ENCODE measurements at places on chromosomes 5 and 9.

GRCh38 chr5:115379622-115380344, 83.3 kb upstream of the CCDC112 start:
- DNase-seq: no peak

DNA sequence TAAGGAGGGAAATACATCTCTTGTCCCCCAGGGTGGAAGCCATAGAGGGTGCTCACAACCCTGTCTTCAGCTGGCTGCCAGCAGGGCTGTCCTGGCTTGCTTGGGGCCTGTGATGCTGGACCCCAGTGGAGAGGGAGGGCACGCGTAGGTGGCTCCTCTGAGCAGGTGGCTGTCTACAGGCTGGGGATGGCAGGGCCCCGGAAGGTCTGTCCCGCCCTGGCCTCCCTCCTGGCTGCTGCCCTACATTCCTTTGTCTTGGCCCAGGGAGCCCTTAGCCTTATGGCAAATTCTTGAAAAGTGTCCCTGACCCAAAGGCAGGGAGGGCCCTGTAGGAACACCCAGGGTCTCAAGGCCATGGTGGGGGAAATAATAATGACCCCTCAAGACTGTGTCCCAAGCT, 224.4 kb downstream of the HSPA4 start:
- DNase-seq: no peak

DNA sequence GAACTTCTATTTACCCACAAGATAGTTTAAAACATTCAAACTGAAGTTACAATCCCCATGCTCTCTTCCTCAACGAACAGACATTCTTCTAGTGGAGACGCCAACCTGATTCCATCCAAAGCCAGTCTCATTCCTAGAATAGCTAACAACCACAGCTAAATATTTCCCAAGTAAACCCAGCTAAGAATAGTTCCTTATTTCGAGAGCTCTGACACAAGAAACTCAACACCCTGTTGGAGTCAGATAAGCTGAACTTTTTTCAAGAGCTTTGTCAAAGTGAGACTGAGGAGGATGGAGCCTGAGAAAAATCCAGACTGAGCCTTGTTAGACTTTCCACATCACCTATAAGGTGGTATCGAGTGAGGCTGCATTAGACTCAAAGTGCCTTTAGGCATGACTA, 56.7 kb upstream of the RPS23 start:
- DNase-seq: no peak

DNA sequence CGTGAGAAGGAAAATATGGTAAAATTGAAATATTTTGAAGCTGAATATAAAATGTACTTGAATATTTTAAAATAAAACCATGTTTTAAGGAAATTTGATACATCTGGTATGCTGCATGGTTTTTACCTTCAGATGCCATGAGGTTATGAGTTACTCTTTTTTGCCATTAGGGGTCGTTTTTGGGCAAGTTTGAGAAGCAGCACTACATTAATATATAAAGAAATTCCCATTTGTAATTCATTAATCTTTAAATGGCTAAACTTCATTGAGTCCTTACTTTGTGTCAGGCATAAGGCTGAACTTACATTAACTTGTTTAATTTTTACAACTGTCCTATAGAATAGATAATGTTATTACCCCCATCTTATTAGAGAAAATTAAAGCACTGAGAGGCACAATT, 152.3 kb downstream of the KDM4C start:
- DNase-seq: no peak

- no peak for DNase-seq
These were observed 210.6 kb downstream of the CDH18 start for GRCh38 chr5:19777363-19777762.

- DNase-seq: no peak
These were observed 627.2 kb downstream of the CCDC171 start for GRCh38 chr9:16180091-16180490.

DNA sequence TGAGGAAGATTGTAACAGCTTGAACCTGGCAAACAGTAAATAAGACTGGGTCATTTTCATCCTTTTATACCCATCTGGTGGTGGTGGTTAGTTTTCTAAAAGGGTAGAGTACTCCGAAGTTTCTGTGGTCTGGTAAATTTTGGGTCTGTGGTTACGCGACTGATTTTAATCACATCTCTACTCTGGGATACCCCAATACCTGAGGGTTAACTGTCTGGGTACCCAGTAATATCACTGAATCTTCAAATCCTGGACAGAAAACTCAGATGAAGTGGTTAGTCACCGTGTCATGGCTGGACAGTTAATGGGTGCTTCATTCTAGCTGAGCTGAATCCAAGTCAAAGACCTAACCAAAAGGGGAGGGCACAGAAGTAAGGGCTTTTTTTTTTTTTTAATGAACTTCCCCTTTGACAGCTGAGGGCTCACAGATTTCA, 474.2 kb downstream of the GADD45G start:
- no peak for DNase-seq

DNA sequence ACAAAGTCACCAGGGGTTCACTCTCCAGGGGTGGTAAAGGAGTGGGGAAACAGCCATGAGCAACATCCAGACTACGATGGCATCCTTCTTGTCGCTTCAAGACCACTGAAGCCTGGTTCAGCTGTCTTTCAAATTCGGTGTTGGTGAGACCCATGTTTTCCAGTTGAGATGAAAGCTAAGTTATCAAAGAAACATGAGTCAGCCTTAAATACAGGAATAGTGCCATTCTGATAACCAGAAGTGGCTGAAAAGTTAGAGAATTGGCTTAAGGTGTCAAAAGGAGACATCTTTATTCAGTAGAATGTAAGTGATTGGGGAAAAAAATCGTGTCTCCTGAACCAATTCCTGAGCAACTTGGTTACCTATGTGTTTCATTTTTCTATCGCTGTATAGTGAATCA, 7.0 kb upstream of the CARD19 start:
- peak; percentile 6 for DNase-seq

- DNase-seq: no peak
These were observed 250.1 kb downstream of the PBX3 start for GRCh38 chr9:125997196-125997823.

GRCh38 chr5:133639850-133640528, 27.6 kb upstream of the FSTL4 start:
- no peak for DNase-seq

DNA sequence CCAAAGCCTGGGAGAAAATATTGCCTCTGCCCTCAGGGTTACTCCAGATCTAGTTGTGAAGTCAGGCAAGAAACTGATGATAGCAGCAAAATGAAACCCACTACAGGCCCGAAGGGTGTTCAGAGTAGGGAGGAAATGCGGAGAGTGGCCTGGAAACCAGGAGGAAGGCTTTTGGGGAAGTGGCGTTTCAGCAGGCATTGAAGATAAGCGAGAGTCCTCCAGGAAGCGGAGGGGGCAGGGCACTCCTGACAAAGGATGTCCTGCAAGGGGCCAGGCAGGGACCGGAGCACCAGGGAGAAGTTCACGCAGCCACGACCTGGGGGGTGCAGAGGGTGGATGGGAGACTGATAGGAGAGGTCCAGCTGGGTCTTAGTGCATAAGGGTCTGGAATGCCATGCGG, 7.8 kb upstream of the FOXI1 start:
- DNase-seq: no peak

- DNase-seq: no peak
These were observed 90.5 kb downstream of the DMXL1 start for GRCh38 chr5:119161430-119161829.

DNA sequence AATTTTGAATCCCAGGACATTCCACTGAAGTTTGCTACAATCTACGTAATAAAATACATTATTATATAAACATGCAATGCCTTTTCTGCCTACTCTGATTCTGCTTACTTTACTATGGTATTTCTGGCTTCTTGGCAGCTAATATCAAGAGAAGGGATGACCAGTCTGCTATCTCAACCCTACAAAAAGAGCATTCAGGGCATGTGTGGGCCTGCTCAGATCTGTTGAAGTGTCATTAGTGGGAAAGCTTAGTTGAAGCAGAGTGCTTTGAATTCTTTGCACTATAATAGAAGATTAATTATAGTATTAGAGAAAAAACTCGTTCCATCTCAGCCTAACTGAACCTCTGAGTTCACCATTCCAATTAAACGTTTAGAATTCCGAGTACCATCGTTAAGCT, 339.5 kb upstream of the ISL1 start:
- DNase-seq: no peak

DNA sequence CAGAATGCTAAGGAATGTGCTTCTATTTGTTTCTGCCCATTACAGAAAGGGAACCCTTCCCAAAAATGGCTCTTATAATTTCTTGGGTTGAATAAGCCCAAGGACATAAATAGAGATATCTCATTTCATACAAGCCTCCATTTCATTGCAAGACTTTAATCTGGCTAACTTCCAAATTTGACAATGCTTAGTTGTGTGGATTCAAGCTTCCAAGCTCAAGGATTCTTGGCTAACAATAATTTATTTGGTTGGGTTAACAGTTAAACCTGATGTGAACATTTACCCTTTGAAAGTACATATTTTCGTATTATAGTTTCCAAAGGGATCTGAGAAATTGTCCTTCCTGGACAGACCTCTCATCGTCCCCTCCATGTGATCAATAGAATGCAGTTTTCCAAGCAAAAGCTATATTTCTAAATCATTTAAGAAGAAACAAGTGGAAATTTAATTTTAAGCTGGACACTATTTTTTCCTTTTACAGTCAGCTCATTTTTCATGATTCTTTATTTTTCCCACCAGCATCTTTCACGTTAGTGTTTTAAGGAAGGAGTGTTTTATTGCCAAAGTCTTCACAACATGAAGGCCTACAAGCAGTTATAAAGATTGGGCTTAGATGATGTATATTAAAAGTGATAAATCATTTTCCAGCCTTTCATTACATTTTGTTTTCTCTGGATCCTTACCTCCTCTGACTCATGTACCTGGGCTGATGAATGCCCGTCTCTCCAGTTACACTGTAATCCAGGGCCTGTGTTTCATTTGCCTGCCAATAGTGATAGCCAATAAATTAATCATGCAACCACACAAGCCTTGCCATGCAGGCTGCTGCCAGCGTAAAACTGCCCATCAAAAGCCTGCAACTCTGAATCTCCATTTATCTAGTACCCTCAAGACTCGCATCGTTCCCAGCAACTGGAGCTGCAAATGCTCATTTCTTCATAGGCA, 176.7 kb downstream of the NTRK2 start:
- DNase-seq: no peak

DNA sequence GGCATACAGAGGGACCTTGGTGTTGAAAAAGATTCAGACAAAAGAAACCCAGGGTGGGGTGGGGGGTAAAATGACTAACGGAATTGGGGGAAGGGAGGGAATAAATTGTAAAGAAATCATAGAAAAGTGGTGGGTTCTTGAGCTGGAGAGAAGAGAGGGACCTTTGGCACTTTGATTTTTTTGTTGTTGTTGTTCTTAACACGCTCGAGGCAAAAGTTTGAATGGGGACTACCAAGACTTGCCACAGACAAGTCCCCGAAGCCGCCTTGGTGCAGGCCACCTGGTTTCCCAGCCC, 616 bp downstream of the VCAN start:
- DNase-seq: no peak

DNA sequence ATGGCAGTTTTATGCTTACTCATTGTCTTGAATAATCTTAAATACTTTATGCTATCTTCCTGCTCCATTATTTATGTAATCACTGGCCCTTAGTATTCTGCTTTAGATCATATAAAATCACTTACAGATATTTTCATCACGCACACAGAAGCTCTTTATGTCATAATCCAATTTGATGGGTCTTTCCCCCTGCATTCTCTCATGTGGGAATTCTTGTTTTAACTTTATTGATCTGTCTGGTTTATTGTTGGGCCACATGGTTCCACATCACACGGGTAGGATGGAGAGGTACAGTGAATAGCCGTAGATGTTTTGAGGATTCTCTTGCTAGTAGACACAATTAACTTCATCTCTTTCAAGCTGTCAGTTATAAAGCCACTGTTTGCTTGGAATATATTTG, 27.0 kb downstream of the PLPPR1 start:
- no peak for DNase-seq

DNA sequence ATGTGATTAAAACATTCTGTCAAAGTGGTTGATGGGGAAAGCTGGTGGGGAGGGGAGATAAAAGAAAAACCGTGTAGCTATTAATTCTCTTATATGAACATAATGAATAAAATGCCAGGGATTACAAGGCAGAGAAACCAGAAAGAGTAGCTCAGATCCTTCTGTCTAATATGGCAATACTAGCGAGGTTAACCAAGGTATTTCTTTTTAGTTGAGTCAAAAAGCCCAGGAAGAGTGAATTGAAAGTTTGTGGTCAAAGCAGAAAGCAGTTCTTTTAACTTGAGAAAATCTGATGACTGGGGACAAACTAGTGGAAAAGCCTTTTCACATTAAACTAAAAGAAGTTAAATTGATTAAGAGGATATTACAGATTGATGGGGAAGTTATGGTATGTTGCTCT, 76.0 kb downstream of the ERBIN start:
- DNase-seq: no peak

- no peak for DNase-seq
These were observed 498.8 kb downstream of the ARHGEF28 start for GRCh38 chr5:74124826-74125225.

DNA sequence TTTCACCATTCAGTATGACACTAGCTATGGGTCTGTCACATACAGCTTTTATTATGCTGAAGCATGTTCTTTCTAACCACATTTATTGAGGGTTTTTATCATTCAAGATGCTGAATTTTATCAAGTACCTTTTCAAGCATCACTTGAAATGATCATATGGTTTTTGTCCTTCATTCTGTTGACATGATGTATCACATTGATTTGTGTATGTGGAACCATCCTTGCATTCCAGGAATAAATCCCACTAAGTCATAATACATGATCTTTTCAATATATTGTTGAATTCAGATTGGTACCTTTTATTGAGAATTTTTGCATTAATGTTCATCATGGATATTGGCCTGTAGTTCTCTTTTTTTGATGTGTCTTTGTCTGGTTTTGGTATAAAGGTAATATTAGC, 317.4 kb downstream of the NNT start:
- DNase-seq: no peak

- DNase-seq: no peak
These were observed 792.9 kb downstream of the PTPRD start for GRCh38 chr9:9819886-9820285.

DNA sequence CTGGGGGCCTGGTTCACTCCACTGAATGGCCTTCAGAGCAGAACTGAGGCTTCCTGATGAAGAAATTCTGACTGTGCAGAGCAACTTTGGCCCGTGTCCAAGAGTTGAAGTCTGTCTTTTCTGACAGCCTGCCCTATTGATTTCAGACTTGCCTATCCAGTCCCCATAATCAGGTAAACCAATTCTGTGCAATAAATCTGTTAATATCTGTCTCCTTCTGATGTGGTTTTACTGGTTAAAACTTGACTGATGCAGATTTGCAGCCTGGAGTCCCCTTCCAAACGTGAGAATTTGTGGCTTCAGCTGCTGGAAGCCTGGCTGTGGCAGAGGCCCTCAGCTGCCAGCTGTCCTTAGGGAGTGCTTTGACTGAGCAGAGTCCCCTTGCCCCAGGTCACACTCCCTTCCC, 283.9 kb upstream of the ANKRD55 start:
- peak; percentile 61 for DNase-seq

Measured in testis (tissue), 5 donors.